ENCODE measurements at places on chromosomes 12 and 14.
A peak's percentile ranks its signal among the peaks of the same experiment; 100 is the strongest.

DNA sequence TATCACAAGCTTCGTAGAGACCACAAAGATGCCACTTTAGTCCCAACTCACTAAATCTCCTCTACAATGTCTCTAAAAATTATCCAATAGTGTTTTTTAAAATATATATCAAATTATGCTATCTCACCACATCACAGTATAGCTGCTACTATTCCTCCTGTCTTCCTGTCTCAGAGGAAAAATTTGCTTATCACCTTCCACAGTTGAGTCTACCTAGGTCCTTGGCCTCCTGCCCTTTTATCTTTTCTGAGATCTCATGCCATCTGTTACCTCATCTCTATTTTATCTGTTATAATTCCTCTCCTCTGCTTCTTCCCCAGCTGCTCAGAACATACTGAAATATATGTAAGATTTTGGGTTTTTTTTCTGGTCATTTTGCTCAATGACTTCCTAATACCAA, 568.2 kb downstream of the DIO2 start:
- DNase-seq: no peak

- peak; percentile 11 for DNase-seq
Measured at GRCh38 chr14:59897757-59898383, 22.1 kb upstream of the LRRC9 start.

GRCh38 chr12:28172434-28173030, 17.7 kb upstream of the CCDC91 start:
- DNase-seq: peak; percentile 8

DNA sequence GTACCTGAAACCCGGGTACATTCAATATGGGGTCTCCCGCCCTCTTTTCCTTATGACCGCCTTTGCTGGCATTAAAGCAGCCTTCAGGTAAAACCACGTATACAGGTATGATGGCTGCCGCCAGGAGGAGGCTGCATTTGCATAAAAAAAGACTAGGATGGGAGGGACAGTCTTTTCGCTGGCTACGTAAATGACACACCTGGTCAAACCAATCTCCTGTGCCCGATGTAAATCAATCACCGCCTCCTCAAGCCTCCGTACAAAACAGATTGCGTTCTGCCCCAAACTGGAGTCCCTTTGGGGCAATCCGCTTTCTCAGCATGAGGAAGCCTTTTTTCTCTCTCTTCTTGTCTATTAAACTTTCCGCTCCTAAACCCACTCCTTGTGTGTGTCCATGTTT, 8.1 kb upstream of the ALDH1L2 start:
- no peak for DNase-seq

GRCh38 chr12:100579844-100580243, 6.4 kb downstream of the GAS2L3 start:
- no peak for DNase-seq

GRCh38 chr12:43052441-43052840, 462.9 kb upstream of the PRICKLE1 start:
- no peak for DNase-seq

- DNase-seq: peak; percentile 18
Measured at GRCh38 chr12:71710276-71711125, 24.6 kb downstream of the TMEM19 start.

- no peak for DNase-seq
Measured at GRCh38 chr12:108320507-108321293, 18.4 kb downstream of the CMKLR1 start.

- DNase-seq: no peak
Measured at GRCh38 chr14:68891851-68892660, 87.0 kb downstream of the ACTN1 start.

DNA sequence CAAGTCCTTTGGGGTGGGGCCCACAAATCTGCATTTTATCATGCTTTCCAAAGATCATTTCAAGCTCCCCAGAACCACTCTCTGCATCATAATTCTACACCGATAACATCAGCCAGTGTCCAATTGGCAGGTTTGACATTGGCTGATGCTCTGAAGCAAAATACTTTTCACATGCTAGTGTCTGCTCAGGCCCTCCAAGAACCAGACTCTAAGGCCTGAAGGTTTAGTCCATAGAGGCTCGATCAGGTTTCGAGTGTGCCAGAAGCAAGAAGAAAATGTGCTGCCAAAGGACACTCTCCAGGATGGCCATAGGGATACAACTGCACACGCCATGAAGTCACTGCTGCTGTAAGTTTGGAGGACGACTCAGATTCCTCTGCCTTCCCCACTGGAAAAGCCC, 280.3 kb downstream of the KSR2 start:
- DNase-seq: no peak

DNA sequence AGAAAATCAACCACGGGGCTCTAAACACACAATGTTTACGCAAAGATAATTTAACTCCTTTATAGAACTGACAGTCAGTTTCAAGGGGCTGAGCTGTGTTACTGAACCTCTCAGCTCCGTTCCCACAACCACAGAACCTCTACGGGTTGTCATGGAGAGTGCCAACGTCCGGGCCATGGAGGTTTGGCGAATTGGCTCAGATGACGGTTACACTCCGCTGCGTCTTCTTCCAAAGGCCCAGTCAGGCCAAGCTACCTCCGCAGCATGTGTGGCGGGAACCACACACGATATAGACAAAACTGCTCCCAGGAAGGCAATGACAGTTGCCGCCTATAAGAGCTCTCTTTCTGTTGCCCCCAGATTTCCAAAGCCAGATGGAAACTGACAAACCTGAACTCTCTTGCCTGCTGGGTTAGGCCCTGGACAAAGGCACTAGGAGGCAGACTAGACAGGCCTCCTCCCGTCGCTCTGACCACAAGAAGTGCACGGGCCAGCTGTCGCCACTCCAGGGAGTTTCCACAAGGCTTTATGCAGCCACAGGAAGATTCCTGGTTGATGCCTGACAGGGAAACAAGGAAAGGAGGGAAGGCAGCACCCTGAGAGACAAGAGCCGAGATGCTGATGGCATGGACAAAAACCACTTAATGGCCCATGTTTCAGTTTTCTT, 30.3 kb downstream of the CCDC88C start:
- DNase-seq: no peak

DNA sequence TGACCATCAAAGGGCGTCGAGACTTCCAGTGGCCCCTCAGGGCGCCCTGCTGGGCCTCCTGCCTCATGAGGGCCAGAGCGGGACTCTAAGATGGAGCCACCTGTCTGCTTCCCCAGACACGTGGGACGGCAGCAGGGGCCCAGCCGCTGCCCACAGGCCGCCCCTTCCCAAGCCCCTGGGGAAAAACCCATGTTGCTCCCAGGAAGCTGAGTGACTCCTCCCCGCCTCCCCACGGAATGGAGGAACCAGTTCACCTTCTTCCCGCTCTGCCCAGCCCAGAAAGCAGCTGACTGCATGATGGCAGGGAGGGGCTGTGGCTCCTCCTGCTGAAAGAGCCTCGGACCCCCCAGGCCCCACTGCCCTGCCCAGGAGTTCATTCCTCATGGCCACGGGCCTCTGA, 14.9 kb downstream of the RAB35 start:
- DNase-seq: no peak
